ENCODE measurements at places on chromosomes 4 and X. TPM values are rescaled to one million over a fixed set of nuclear protein-coding genes. Genes with fewer than 3 reads are reported as not detected.

DNA sequence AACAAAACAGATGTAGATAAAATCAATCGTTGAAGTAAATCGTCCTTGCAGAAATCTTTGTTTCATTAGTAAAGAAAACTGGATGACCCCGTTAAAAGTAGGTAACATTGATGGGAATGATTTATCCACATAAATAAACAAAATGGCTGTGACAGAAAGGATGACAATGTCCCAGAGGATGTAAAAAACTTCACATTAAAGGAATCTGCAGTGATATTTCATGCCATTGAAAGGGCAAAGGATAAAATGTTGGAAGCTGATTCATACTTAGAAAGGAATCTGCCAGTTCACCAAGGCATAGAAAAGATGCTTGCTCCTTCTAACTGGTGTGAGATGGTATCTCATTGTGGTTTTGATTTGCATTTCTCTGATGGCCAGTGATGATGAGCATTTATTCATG lies 24.2 kb upstream of the EPGN start:
- no peak for DNase-seq

DNA sequence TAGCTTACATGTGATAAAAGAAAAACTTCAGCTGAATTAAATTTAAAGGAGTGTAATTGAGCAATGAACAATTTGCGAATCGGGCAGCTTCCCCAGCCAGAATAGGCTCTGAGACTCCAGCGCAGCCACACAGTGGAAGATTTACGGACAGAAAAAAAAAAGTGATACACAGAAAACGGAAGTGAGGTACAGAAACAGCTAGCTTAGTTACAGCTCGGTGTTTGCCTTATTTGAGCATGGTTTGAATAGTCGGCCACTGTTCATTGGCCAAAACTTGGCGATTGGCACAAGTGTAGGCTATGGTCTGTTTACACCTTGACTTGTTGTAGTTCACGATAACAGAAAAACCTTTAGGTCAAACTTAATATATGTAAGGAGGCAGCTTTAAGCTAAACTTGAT lies 16.7 kb upstream of the SUPT20HL1 start:
- no peak for DNase-seq

- no peak for DNase-seq
Observed at GRCh38 chrX:21156632-21157031, 217.6 kb upstream of the CNKSR2 start.

DNA sequence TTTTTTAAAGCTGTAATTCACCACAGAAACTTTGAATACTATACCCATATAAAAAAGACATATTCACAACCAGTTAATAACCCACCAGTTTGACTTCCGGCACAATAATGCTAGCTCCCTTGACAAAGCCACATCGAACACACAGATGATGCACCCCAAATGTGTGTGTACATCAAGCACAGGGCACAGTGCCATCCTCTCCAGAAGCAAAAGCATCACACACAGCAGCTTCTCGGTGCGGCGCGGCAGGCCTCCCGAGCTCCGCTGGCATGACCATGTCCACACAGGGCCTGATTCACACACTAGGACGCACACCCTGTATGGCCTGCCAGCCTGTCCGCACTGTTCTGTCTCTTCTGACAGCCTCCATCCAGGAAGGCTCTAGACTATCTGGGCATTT lies 88.0 kb downstream of the LEF1 start:
- no peak for DNase-seq

DNA sequence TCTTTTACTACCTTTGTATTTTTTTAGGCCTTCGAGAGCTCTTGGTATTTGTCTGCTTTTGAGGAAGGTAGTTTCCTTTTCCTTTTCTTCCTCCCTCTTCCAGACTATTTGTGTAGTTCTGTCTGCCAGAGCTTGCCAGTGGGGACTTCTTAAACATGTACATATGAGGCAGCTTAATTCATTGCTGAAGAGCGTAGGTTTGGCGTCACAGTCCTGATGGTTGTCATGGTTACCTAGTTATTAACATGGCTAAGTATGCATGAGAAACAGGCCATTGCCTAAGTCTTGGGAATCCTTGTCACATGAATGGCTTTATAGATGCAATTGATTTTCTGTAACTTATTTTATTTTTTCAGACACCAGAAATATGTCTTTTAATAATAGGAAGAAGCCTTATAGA lies 48.5 kb upstream of the ARMCX2 start:
- DNase-seq: no peak

- DNase-seq: no peak
Observed at GRCh38 chr4:172061204-172061603, 248.0 kb downstream of the GALNTL6 start.

DNA sequence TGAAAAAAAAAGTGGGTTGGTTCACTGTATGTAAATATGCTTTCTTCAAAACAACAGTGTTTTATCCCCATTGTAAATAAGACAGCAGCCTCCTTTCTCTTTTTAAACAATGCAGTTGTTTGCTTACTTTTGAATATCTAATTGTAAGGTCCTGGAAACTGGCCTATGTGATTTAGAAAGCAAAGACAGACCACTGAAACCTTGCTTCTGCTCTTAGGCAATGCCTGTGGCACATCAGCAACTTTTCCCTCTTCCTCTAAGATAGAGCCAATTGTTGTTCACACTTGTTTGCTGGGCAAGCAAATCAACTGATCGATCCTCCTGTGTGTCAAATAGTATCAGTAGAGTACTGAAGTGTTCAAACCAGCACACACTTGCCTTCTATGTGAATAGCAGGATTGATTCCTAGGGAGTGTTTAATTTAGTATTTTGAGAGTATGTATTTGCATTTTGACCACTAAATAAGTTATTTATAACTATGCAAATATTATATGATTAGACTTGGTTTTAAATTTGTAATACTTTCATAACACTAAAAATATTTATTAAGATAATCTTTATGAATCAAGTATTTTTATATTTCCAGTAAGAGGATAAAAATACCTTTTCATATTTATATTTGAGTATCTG lies 55.4 kb upstream of the GRPR start:
- no peak for DNase-seq

- DNase-seq: no peak
Observed at GRCh38 chr4:175656649-175657048, 155.4 kb downstream of the GPM6A start.

GRCh38 chr4:7289589-7289988 lies 97.3 kb downstream of the SORCS2 start:
- DNase-seq: no peak

- DNase-seq: no peak
Observed at GRCh38 chr4:81550388-81550859, 78.7 kb upstream of the RASGEF1B start.

- DNase-seq: no peak
Observed at GRCh38 chr4:88674565-88674964, 23.1 kb downstream of the NAP1L5 start.

- no peak for DNase-seq
Observed at GRCh38 chr4:67988991-67989390, 25.7 kb upstream of the TMPRSS11A start.

GRCh38 chrX:44765556-44765955 lies 78.3 kb upstream of the DUSP21 start:
- DNase-seq: no peak

GRCh38 chr4:76856243-76857073 lies 41.5 kb downstream of the SOWAHB start:
- no peak for DNase-seq

GRCh38 chr4:41932988-41933387 lies 2.2 kb upstream of the TMEM33 start:
- no peak for DNase-seq

DNA sequence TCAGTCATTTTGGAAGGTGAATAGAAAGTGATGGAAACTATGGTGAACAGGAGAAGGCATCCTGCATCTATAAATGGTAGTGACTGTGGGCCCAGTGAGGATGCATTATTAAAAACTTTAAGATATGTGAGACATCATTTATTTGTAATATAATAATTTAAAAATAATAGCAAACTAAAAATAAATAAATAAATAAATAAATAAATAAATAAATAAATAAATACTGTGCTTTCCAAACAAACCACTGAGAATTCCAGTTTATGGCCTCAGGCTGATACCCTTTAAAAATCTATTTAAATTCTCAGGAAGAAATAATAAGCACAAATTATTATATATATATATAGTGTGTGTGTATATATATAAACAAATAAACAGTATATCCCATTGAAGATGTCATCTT lies 248.0 kb upstream of the DCAF8L1 start:
- DNase-seq: no peak

DNA sequence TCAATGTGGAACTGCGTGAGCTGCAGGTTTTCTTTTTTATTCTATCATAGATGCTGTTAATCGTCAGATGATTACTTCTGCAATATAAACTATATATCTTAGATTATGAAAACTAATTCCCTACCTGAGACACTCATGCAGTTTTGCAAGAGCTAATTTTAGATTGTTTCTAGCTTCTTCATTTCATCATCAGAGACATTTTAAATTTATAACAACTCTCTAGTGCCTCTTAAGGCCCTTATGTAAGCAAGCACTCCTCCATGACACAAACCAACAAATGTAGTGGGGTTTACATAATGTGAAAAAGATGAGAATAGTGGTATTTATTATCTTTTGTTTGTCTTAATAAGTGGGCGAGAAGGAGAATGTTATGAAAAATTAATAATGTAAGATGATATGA lies 170.2 kb upstream of the ETNPPL start:
- DNase-seq: no peak

GRCh38 chr4:109764376-109764775 lies 34.5 kb upstream of the PLA2G12A start:
- no peak for DNase-seq

DNA sequence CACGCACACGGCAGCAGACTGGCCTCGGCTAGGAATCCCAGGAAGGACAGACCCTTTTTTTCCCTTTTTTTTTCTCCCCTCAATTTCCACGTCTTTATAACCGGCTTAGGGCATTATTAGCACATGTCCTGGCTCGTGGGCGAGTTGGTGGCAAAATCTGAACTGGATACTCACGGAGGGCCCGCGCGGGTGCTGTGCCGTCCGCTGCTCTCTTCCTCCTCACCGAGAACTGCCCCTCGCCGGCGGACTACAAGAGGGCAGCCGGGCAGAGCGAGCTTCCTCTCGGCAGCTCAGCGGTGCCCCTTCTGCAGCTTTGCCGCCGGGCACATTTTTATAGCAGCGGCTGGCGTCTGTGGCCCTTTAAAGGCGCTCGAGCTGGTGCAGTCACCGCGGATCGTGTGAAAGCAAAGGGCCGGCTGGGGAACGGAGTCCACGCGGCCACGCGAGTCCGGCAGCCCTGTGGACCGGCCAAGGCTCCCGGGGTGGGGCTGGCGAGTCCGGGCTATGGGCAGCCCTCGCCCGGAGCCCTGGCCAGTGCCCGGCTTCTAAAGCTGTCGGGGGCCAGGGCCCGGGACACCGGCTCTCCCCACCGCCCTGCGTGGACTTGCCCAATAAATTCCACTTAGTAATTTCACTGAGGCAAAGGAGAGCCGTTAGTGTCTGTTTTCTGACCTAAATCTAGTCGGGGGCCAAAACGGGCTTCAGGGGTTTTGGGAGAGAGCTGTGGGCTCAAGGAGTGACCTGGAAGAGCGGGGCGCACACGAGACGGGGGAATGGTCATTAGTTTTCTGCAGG lies 1.3 kb upstream of the CITED1 start:
- DNase-seq: peak; percentile 43

DNA sequence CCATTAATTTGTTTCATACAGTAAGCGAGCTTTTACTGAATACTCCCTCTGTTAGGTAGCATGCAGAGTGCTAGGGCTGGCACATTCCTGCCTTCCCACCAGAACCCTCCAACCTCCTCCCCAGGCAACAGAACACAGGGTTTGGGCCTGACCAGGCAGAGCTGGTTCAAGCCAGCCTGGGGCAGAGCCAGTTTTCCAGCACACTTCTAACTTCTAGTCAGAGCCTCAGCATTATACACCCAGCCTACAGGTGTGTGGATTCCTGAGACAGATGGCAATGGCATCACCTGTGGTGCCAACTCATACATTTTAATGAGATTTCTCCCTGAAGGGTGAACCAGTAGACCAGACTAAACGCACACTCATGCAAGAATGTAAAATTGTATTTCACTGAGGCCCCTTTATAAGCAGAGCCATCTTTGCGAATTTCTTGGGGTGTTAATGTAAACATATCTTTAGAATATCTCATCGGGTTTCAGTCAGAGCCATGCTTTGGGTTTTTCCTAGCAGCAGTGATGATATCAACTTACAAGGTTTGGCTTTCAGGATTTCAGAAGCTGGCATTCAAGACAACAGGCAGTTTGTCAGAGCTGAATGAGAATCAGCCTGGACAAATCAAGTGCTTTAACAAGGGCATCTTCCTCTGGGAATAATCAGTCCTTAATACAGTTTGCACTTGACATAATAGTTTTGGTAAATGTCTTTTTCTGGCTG lies 92.0 kb downstream of the GATB start:
- DNase-seq: no peak

DNA sequence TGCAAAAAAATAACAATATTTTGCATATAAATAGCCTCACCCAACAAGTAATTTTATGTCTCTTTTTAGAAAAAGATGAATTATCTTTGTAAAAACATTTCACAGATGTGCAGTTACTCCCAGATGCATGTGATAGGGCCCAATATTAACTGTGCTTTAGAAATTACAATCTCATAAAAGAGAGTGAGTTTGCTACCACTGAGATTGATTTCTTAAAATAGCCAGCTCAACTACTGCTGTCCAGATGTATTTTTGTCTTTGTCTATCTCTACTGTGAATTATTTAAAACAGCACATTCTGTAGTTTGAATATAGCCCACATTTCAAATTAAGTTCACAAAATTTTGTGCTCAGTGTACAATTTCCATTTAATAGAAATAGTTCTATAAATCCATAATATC lies 177.0 kb upstream of the TTC29 start:
- no peak for DNase-seq

DNA sequence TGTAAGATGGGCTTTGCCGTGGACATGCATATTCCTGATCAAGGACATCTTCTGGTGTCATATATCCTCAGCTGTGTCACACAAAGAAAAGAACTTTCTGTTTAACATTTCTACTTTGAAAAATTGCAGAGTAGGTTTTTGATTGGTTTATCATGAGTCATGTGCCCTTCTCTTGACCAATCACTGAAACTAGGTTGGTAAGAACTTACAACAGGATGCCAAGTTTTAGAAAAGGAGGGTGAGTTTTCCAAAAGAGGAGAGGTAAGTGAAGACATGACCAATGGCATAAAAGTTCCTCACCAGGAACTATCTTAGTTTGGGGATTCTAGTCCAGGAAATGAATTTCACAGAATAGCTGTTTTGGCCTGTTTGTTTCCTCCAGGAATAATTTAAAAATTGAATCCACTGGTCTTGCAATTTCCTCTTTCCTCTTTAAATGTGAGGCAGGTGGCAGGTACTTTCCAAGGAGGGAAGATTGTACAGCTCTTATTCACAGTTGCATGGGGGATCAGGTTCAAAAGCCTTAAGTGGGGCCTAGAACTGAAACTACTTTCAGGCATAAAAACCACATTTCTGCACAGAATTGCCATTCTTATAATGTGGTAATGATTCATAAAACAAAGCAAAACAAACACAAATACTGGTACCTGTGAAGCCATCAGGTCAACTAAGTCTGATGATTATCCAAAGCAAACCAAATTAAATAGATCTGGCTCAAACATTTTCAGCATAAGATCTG lies 1114.5 kb upstream of the LCORL start:
- DNase-seq: no peak

GRCh38 chrX:19709812-19710518 lies 177.4 kb downstream of the SH3KBP1 start:
- DNase-seq: no peak

- DNase-seq: no peak
Observed at GRCh38 chrX:20144491-20144890, 2.9 kb upstream of the EIF1AX start.

The CYSLTR1 gene
- total RNA-seq: 1.0 TPM

The VCX3A gene
- total RNA-seq: not detected

The ADRA2C gene
- 4.6 TPM for total RNA-seq

The LRAT gene
- not detected for total RNA-seq

The MAGEA4 gene
- not detected for total RNA-seq

The PAK3 gene
- 1.4 TPM for total RNA-seq

The REPS2 gene
- total RNA-seq: 11.2 TPM

The XAGE1B gene
- not detected for total RNA-seq

The TMPRSS11E gene
- not detected for total RNA-seq

The SLC6A14 gene
- not detected for total RNA-seq

All from heart right ventricle (tissue), 16 donors.